ENCODE measurements at places on chromosomes 13 and 19. TPM values are rescaled to one million over a fixed set of nuclear protein-coding genes. Genes with fewer than 3 reads are reported as not detected.

PINLYP gene
- 2.0 TPM for total RNA-seq

SGCG gene
- not detected for total RNA-seq

DNA sequence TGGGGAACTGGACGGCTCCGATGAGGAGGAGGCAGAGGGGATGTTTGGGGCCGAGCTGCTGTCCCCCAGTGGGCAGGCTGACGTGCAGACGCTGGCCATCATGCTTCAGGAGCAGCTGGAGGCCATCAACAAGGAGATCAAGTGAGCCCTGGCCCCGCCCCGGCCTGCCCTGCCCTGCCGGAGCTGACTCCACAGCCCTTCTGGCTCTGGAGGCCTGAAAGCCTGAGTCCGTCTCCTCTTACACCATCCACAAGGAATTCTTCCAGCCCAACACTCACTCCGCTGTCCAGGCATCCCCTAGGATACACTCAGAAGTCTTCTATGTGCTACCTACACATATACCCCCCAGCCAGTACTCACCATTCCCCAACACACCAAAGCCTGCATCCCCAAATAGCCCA, 17.4 kb downstream of the PPFIA3 start:
- DNase-seq: peak; percentile 32

GRCh38 chr13:26246154-26246553, 7.8 kb upstream of the CDK8 start:
- DNase-seq: no peak

RDH8 gene
- not detected for total RNA-seq

- no peak for DNase-seq
Measured at GRCh38 chr13:72556945-72557344, 170.5 kb downstream of the MZT1 start.

GSX1 gene
- not detected for total RNA-seq

C19orf85 gene
- total RNA-seq: 0.73 TPM

GRCh38 chr13:81104035-81104715, 763.2 kb upstream of the SPRY2 start:
- no peak for DNase-seq

ZNF227 gene
- total RNA-seq: 16.5 TPM

DNA sequence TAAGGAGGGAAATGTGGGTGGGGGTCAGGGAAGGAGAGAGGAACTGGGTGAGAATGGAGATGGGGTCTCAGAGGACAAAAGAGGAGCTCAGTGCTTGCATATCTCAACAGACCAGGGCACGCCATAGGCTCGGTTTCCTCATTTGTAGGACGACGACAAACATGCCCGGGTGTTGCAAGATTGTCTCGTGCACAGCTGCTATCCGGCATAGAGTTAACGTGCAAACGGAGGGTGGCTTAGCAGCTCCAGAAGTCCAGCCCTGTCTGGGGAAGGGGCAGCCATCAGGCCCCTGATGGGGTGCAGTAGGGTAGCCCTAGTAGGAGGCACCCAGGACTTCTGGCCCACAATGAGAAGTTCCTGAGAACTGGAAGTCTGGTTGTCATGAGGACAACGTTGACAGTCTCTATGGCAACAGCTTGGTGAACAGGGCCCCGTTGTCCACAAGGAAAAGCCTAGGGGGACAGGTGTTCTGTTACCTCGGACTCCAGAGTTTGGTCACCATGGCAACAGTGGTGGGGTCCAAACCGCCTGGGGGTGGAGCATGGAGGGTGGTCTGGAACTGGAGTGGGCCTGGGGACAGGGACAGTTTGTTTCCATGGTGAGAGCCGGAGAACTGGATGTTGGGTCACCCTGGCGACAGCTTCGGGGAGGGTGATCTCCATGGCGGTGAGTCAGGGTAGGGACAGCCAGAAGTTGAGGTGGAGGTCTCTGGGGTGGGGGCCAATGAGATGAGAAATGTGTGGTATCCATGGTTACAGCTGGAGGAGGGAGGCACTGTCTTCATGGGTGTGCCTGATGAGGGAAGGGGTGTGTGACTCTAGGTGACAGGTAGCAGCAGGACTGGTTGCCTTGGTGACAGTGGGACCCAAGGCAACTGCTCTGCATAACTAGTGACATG, 16.8 kb downstream of the TM6SF2 start:
- DNase-seq: peak; percentile 10

DNA sequence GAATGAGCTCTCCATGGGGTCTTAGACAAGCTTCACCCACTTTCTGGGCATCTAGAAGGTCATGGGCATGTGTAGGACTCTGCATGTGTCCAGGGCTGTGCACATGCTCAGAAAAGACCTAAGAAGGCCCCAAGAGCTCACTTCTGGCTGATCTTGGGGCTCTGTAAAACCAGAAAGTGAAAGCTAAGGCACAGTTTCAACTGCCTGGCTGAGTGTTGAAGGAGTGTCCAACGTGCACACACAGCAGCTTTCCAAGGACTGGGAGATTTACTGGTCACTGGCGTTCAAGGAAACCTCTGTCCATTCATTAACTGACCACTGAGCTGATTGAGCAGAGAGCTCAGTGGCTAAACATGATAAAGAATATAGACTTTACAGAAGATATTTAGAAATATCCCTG, 137.9 kb downstream of the KATNAL1 start:
- DNase-seq: no peak

GRCh38 chr19:18896421-18896841, 473 bp upstream of the CERS1 start:
- DNase-seq: no peak

- DNase-seq: no peak
Measured at GRCh38 chr19:39444598-39445195, 685 bp upstream of the SUPT5H start.

FXYD1 gene
- not detected for total RNA-seq

CABP5 gene
- not detected for total RNA-seq

- no peak for DNase-seq
Measured at GRCh38 chr19:23718802-23719201, 31.8 kb upstream of the ZNF675 start.

CBLC gene
- total RNA-seq: 68.8 TPM

- no peak for DNase-seq
Measured at GRCh38 chr19:2043251-2043641, 7.8 kb downstream of the MKNK2 start.

TEX29 gene
- not detected for total RNA-seq

FFAR3 gene
- total RNA-seq: not detected

- DNase-seq: no peak
Measured at GRCh38 chr13:80035096-80035495, 305.8 kb downstream of the SPRY2 start.

- DNase-seq: no peak
Measured at GRCh38 chr13:49679246-49679645, 12.0 kb downstream of the EBPL start.

DNA sequence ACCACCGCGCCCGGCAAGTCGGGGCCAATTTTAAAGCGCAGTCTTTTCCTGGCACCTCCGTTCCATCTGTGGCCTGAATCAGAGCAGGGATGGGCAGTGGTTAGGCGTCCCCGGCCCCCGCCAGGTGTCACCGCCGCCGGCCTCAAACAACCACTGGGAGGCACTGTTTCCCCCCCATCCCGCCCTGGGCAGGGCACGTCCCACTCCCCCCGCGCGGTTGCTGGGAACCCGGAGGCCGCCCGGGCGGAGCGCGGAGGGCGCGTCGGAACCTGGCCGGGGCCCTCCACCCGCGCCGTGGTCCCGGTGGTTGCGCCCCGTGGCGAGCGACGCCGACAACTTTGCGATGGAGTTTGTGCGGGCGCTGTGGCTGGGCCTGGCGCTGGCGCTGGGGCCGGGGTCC, at the start of gene GRIN3B:
Gene GRIN3B (plus strand): TSS at position 325 of the 400 bp plus-strand sequence. CDS start 19 bp downstream, at position 344.
- DNase-seq: peak; percentile 42

RFC3 gene
- 20.4 TPM for total RNA-seq

DNA sequence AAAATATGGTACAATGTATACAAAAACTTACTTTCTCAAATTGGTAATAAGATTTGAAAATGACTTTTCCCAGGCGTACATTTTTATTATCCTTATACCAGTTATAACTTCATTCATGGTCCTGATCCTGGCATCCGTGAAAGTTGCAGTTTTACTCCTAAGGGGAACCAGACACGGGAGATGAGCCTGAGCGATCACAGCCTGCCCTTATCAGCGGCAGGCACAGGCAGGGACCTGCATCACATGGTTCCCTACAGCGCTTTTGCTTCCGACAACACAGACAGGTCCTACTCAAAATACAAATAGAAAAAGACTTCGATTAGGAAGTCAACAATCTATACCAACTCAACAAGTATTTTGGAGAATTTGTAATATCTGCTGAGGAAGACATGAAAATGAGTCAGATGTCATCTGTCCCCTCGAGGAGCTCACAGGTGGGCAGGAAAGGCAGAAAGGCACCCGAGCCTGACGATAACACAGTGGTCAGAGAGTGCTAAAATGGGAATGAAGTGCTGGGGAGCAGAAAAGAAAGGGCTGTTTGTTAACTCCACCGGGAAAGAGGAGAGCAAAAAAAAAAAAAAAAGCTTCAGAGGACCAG, 93.4 kb downstream of the ABCC4 start:
- DNase-seq: no peak

DNA sequence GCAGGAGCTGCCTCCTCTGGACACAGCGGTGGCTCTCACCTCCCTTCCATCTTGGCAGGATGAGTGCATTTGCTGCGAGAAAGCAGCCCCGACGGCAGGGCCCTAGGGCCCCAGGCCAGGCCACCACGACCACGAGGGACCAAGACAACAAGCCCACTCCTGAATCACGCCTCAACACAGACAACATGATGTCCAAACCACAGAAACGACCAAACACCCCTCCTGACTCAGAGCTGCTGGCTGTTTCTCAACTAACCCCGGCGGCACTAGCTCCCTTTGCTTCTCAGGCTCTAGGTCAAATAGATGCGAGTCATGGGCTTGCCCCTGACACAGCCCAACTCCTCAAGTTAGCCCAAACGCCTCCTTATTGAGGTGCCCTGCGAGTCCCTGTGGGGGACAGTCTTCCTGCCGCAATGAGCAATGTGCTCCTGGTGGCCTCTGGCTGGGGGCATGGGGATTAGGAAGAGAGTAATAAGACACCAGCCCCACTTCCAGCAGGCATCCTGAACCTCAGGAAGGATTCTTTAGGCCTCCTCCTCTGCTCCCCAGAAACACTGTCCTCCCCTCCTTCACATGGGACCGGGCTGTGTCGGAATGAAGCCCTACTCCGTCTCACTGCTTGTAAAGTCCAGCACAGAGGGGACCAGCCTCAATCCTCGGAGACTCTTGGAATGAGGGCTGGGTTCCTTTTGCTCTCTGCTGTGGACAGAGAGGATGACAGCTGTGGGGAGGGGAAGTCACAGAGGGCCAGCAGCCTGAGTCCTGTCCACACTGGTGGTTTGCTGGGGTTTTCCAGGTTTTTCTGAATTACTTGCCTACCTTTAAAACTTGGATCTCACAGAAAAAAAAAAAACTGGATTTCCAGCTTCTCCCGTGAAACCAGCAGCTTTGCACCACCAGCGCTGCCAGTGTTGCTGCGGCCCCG, 6.9 kb upstream of the ATF5 start:
- DNase-seq: no peak

ABHD13 gene
- 4.0 TPM for total RNA-seq

DNA sequence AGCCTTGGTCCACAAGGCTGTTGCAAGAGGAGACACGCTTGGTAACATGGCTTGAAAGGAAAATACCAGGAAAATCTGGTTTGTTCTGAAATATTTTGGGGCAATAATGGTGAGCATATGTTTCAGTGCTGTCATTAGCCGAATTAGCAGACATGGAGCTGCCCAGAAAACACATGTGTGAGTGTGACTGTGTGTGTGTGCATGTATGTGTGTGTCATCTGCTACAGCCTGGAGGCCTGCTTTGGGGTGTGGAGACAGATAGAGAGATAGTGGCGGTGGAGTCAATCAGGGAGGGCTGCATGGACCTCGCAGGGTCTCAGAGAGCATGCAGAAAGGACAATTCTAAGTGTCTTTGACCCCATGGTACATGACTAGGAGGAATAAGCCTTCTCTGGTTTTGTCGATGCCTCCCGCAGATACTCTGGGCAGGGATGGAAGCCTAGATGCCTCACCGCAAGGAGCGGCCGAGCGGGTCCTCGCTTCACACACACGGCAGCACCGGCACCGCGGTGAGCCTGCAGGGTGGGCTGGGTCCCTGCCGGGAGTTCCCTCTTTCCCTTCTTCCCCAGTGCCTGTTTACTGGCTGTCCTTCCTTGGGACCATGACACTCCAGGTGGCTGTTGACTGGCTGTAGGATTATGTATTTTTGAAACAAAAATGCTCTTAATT, 3.5 kb downstream of the KCTD15 start:
- no peak for DNase-seq
